Activated CD4-positive, alpha-beta T cell treated with anti-CD3 and anti-CD28 coated beads, Interleukin-2, amount 50 U/mL, for 24 hours (primary cell): ENCODE measurements at places on chromosomes 12 and 14.
A peak's percentile ranks its signal among the peaks of the same experiment; 100 is the strongest.

DNA sequence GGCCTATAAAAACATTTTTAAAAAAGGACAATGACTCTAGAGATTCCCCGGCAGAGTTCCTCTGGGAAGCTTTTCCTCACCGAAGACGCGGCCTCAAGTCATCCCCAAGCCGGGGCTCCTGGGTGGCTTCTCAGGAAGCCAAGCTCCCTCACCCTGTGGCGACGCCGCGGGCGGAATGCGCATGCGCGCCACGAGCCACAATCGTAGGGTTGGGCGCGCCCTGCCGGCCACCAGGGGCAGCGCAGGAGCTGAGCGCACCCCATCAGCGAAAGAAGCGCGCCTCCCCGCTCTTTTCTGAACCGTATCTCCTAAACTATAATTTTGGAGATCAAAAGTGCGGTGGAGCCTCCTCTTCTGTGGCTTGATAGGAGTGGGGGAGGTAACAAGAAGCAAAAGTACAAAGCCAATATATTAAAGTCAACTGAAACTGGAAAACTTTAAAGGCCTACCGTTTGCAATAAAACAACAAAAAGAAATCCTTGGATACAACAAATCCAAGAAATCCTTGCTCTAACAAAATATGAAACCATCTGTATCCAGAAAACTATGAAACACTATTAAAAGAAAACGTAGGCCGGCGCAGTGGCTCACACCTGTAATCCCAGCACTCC is 17.4 kb upstream of the CHFR start:
- DNase-seq, result peak; percentile 85

DNA sequence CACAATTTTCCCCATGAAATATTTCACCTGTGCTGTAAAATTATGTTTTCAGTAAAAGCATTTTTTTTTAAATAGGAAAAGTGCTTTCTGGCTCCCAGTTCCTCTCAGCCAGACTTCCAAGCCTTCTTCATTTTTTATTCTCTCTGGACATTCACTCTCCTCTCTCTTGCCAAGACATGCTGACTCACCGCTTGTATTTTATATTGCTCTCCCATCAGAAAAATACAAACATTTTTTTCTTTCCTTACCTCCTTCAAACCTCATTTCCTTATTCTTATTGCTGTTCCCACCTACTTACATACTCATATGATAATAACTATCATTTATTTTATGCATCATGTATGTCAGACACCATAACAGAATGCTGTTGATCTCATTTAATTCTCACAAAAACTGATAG is 37.7 kb upstream of the ZNF641 start:
- no peak for DNase-seq

- DNase-seq, result no peak
Observed at GRCh38 chr14:100439781-100440180, 116.6 kb downstream of the SLC25A47 start.

DNA sequence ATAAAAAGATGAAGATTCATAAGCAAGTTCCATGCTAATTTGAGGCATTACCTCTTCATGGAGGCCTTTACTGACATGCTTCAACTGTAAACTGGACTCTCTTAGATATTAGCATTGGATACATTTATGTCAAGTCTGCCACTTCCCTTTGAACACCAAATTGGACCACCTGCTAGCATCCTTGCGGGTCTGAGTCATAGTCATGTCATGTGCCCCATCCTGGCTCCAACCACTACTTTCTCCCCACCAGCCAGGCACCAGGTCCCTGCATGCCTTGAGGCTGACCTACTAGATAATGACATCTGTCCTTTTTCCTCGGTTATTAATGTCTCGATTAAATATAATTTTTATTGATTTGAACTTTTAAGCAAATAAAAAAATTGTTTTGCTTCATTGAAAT is 32.9 kb upstream of the EEA1 start:
- DNase-seq, result no peak

GRCh38 chr14:100669011-100669412 is 57.7 kb upstream of the DLK1 start:
- no peak for DNase-seq

DNA sequence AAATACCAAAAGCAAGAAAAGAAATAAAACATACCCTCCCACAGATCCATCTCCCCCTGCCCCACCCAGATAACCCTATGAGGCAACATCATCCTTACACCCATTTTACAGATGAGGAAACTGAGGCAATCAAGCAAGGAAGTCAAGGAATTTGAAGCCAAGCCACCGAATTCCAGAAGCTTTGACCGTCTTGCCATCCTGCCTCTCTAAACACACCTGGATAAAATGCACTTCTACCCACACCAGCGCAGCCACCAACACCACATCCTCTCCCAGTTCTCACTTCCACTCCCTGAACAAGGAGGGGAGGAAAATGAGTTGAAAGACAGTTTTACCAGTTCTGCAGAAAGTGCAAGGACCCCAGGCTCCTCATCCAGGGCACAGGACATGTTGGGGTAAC is 13.6 kb downstream of the CMKLR1 start:
- DNase-seq, result no peak

DNA sequence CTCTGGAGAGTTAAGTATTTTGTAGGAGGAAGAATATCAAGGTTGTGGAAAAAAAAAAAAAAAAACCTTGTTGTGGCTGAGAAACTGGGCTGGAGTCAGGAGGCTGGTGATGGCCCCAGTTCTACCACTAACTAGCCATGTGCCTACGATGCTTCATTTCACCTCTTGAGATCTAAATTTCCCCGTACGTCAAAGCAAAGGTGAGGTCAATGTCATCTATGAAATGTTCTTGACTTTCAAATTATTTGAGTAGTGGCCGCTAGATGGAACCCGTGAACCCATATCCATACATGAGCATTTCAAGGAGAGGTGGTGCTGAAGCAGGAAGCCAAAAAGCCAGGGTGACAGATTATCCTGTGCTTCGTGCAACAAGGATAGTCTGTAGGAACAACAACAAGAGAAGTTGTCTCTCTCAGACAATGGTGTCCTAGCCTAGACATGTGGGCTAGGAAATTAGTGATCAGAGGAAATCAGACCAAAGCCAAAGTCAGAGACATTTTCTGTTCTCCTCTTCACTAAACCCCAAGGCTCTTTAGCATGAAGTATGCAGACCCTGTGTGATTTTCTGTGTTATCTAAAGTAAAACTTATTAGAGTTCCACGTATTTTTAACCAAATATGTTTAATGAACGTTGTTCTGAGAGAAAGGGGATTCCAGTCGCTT is 95.5 kb upstream of the ETV6 start:
- DNase-seq, result peak; percentile 54

GRCh38 chr12:116123451-116124258 is 153.8 kb downstream of the MED13L start:
- DNase-seq, result peak; percentile 22

- peak; percentile 26 for DNase-seq
Observed at GRCh38 chr12:101697197-101697929, at the start of gene CHPT1. Gene CHPT1, plus strand, starts transcription at chr12:101697640. Its CDS starts 222 bp downstream, at chr12:101697862.

DNA sequence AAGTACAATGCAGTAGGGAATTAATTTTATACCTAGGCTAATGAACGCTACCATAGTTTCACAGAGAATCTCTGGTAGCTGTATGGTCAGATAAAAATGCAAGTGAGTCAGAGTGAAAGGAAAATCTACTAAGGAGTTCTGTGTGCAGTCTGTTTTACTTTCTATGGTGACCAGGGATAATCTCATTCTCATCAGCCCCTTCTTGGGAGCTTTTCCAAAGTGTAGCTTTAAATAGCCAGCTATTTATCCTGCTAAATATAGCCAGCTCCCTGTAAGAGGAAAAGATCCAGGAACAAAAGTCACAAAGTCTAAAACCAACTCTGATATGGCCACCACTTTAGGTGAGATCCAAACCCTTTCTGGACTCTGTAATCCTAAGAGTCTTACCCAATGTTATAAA is 75.5 kb downstream of the TMEM116 start:
- DNase-seq, result no peak

DNA sequence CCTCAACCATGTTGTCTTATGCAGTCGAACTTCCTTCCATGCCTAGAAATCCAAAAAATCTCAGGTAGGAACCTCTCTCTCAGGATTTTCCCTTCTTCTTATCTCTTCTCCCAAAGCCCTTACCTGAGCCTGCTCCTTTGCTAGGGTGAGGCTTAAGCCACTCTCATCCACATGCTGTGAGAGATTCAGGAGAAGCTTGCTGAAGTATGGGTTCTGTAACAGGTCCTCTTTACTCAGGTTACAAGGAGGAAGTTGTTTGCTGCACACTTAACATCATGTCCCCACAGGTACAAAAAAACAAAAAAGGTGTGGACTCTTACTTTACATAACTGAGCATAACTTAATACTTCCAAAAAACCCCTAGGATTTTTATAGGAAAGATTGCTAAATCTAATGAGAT is 4.5 kb downstream of the HAUS4 start:
- DNase-seq, result no peak

DNA sequence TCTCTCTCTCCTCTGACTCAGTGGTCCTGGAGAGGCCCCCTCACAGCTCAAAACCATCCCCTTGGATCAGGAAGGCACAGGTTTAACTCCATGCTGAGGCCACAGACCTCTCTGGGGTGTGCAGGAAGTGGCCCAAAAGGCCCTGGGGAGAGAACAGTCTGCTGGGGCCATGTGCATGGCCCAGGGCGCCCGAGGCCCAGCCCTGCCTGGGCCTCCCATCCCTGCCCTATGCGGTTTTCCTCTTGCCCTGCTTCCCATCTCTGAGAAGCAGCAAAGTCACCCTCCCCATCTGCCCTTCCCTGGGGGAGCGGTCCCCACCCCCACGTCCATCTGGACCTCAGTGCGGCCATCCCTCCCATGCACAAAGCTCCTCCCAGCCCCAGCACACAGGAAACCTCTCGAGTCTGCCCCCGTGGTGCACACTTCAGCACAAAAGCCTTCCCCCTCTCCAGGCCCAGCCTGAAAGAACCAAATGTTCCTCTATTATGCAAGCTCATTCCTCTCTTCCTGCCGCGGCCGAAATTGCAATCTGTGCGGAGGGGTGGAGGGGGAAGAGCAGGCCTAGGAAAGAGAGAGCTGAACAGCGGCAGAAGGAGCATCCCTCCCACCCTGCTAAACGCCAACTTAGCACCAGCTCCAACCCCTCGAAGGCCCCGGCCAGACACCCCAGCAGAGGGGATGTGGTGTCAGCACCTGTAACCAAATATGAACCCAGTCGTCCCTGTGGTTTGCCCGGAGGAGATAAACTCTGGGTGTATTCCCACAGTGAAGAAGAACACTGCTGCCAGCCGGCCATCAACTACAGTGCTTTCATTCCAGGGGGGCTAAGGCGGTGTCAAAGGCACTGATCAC is 108.5 kb downstream of the SCARB1 start:
- no peak for DNase-seq

- DNase-seq, result no peak
Observed at GRCh38 chr14:94143711-94144110, 14.3 kb upstream of the IFI27L2 start.

- no peak for DNase-seq
Observed at GRCh38 chr12:42695490-42695995, 106.0 kb upstream of the PRICKLE1 start.

DNA sequence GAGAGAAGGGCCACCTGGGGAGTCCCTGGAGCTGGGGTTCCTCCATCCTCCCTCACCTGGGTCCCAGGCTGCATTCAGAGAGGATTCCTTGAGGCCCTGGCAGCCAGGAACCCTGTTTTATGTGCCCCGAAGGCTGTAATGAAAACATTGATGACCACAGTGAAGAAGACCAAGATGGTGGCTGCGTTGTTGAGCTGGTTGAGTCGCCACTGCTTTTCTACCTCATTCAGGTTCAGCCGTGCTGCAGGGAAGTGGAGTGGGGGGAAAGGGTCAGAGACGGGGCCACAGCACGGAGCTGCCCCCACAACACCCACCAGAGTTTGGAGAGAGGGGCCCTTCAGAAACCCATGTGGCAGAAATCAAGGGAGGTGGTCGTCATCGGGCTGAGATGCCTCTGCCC is 98.1 kb downstream of the NINJ2 start:
- no peak for DNase-seq

GRCh38 chr12:6116471-6117021 is 7.9 kb downstream of the VWF start:
- no peak for DNase-seq

GRCh38 chr12:25404955-25405354 is 148.1 kb downstream of the LMNTD1 start:
- DNase-seq, result no peak
